Stimulated activated memory B cell treated with anti-CD40 and anti-IgM and Interleukin-4, amounts not matched to agents 10 μg/mL and 1 μg/mL and 100 μg/mL, for 72 hours (primary cell): ENCODE measurements at places on chromosomes 5 and 9.

GRCh38 chr9:13175732-13176131 is 103.8 kb downstream of the MPDZ start:
- no peak for ATAC-seq

GRCh38 chr5:73940026-73940425 is 314.0 kb downstream of the ARHGEF28 start:
- no peak for ATAC-seq

- ATAC-seq, result peak; percentile 55
Observed at GRCh38 chr5:43256261-43256966, 56.8 kb downstream of the HMGCS1 start.

DNA sequence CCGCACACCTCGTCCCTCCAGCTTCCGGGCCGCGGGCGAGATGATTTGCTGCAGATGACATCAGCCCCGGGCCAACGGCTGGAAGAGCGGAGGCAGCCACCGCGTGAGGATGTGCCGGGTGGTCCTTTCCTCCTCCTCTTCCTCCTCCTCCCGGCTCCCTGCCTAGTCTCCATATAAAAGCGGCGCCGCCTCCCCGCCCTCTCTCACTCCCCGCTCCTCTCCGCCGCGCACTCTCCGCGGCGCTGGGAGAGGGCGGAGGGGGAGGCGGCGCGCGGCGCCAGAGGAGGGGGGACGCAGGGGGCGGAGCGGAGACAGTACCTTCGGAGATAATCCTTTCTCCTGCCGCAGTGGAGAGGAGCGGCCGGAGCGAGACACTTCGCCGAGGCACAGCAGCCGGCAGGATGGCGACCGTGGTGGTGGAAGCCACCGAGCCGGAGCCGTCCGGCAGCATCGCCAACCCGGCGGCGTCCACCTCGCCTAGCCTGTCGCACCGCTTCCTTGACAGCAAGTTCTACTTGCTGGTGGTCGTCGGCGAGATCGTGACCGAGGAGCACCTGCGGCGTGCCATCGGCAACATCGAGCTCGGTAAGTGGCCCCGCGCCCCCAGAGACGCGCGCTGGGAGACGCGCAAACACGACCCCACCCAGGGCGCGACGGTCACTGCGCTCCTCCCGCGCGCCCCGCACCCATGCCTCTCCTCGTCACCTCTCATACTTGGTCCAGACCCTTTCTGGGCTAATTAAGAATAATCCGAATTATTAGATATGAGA is at the start of gene MAP1B:
Gene MAP1B, plus strand, starts transcription at position 345 of the 770 bp plus-strand sequence. Its CDS starts 57 bp downstream, at position 402.
- no peak for ATAC-seq

DNA sequence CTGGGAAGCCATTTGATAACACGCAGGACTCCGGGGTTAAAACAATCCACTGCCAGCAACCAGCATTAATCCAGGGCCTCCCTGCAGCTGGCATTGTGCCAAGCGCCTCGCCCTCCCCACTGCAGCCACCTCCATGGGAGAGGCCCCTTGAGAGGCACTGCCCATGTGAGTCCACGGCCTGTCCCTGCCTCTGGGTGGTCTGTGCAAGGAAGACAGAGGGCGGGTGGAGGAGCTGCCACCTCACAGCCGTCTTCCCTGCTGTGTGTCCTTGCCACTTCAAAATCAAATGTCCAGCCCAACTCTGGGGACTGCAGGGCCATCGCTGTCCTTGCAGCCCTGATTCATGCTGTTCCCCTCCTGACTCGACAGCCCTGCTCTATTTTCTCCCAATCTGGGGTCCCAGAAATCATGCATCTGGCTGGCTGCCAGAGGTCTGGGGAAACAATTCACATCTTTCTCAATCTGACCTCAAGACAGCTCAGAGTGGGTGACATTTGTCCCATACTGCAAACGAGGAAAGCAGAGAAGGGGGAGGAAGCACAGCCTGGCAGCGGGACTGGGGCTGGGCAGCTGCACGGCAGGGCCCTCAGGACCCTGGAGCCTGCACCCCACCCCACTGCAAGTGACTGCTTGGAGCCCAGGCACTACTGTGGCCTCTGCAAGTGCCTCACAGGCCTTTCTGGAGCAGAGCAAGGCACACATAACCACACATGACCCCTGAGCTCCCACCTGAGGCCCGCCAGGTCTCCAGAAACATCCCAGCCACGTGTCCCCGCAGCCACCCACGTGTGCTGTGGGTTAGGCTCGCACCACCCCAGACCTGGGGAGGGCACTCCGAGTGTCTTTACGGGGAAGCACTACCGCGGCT is 15.7 kb downstream of the BRD3OS start:
- no peak for ATAC-seq

DNA sequence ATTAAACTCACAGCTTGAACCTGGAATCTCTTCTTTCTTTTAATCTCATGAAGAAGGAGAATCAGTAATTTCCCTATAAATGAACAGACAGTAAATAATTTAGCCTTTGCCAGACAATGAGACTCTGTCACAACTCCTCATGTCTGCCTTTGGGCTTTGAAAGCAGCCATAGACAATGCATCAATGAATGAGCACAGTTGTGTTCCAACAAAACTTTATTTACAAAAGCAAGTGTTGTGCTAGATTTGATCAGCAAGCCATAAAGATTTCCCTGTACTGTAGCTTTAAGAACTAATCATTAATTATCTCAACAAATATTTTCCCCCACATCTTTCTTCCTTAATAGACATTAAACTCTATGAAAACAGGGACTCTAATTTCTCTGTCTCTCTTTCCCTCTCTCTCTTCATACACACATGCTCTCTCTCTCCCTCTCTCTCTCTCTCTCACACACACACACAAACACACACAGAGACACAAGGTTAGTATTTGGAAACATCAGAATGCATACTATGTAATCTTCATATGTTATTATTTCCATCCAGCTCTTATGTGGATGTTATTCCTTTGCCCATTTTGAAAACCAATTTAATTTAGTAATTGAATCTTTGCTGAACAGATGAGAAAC is 1209.8 kb upstream of the CDH6 start:
- ATAC-seq, result no peak
